ENCODE measurements at places on chromosomes 2 and 18.
A peak's percentile ranks its signal among the peaks of the same experiment; 100 is the strongest.

GRCh38 chr2:217988840-217989204 lies 14.0 kb downstream of the TNS1 start:
- DNase-seq = no peak

DNA sequence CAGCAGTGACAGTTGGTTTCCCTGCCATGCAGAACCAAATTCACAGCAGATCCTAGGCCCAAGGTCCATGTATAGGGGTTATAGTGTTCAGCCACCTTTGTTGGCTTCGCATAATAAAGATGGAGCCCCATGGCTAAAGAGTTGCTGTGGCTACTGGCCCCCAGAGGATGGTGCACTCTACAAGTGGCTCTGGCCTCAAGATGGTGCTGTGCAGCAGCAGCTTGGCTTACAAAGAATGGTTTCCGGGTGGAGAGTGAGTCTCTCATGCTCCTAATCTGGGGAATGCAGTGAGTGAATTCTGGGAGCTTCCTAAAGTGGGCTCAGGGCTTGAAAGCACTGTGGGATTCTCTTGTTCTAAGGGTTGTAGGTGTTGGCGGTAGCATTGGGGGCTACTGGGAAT lies 1199.7 kb downstream of the CNTNAP5 start:
- no peak for DNase-seq

DNA sequence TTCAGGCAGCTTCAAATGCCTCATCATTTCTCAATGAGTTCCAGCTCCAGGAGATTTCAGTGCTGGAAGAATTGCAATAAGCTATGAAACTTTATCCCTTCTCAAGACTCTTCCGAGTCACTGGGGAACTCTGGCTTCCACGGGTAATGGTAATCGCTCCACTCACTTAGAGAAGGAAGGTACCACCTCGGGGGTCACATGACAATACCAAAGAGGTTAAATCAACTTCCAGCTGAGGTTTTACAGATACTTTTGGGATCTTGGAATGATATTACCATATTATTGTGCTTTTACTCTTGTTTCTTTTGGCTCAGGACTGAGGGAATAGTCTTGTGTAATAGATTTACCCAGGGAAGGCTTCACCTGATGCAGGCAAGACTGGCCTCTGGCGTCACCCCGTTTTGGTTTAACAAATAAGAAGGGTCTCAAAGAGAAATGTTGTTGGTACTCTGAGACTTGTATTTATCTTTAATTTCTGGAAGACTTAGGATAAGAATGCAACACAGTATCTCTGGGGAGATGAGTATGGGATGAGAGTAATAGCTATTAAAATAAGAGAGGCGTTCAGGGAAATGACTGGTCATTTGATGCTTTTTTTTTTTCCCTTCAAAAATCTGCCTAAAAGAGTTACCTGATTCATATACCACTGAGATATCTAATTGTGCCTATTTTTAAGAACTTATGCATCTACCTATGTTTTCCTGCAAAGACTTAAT lies 316.9 kb upstream of the ZEB2 start:
- DNase-seq = no peak

GRCh38 chr2:74096052-74096451 lies 51.7 kb downstream of the BOLA3 start:
- no peak for DNase-seq

DNA sequence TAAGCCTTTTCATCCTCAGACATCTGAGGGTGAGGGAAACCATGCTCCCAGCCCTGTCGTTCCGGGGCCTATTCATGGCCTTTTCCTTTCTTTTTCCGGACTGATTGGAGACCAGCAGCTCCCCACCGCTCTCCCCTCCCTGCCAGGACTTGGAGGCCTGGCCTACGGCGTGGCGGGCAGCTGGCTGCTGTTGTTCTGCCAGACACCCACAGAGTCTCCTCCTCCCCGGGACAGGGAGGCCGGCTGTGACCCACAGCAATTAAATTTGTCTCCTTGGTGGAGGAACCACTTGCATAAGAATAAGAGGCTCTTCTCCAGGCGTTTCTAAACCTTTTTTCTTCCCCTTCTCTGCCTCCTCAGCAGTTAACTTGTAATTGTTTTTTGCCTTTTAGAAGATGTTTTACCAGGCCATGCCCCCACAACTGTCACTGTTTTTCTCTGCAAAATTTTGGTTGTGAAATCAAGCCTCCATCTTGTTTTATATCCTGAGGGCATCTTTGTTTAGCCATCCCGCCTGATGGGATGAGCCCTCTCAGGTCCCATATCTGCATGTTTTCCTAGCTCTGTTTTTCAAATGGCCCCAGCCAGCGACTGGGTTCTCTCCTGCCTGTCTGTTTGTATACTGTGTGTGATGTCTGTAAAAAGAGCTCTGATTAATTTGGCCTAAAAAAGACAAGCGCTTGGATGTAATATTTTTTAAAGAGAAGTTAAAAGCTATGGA lies 1060.0 kb upstream of the DDX18 start:
- no peak for DNase-seq

DNA sequence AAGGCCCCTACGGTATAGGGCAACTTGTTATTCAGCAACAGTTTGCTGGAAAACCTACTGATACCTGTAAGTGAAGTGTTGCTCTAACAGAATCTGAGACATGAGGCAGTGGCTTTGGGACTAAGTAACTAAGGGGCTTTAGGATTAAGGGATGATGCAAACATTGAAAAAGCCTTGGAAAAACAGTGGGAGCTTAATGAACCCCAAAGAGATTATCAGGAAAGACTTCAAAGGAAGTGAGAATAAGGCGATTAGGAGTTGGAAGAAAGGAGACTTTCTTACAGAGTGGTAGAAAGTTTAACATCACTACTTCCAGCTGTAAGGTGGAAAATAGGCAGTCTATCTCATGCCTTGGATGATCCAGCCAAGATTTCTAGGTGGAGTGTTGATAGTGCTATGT lies 158.2 kb upstream of the TRIB2 start:
- no peak for DNase-seq

DNA sequence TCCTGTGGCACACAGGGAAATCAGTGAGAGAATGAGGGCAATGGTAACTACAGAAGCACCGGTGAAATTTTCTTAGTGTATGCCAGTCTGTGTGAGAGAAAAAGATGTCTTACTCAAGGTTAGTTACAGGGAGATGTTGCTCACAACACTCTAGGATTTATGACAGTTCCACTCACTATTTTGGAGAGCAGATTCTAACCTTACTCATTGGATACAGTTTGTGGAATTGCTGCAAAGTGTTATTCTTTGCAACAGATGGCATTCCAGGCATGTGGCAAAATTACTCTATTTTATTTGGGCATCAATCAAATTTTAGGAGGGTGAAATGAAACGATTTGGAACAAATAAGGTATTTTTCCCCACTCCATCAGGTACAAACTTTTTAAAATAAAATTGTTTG lies 449.1 kb downstream of the PIK3C3 start:
- DNase-seq = no peak

DNA sequence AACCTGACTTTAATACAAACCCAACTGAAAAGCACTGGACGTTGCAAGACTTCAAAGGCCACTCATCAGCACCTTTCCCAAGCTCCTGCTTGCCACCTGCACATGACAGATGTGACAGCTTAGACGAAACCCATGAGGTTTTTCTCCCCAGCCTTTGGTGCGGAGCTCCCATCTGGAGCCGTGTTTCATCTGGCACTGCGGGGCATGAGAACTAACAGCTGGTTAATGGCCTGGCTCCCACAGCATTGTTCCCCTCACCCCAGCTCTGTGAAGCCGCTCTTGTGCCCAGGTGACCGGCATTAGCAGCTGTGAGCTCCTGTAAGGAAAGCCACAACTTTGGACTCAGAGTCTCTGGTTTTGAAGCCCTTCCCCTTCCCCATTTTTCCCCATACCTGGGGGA lies 50.9 kb downstream of the GALR1 start:
- no peak for DNase-seq

DNA sequence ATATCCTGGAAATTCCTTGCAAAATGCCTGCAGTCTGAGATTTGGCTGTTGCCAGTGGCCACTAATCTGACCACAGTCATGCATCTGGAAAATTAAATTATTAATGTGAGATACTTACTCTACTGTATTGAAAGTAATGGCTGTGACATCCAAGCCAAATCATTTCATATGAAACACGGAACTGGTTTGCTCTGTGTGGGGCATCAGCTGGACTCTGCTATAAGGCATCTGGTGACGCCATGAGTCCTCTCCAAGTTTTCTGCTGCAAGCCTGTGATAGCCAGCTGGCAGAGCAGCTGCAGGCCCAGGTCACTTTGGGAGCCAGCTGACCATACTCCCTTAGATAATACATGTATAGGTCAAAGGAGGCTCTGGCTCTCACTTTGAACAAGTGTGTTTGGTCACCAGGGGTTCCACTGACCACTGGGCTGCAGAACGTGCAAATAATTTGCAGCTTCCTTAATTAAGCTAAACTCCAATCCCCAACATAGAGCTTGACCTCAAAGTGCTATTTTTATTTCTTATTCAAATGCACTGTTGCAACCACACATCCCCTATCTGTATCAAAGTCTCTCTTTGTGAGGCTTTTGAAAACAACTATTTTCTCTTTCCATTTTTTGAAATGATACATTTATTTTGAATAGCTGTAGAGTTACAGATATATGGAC lies 152.9 kb downstream of the NCKAP5 start:
- no peak for DNase-seq

GRCh38 chr2:86001326-86001725 lies 104.4 kb downstream of the POLR1A start:
- DNase-seq = no peak

- DNase-seq = no peak
Measured at GRCh38 chr18:54830260-54830659, 2.0 kb downstream of the RAB27B start.

DNA sequence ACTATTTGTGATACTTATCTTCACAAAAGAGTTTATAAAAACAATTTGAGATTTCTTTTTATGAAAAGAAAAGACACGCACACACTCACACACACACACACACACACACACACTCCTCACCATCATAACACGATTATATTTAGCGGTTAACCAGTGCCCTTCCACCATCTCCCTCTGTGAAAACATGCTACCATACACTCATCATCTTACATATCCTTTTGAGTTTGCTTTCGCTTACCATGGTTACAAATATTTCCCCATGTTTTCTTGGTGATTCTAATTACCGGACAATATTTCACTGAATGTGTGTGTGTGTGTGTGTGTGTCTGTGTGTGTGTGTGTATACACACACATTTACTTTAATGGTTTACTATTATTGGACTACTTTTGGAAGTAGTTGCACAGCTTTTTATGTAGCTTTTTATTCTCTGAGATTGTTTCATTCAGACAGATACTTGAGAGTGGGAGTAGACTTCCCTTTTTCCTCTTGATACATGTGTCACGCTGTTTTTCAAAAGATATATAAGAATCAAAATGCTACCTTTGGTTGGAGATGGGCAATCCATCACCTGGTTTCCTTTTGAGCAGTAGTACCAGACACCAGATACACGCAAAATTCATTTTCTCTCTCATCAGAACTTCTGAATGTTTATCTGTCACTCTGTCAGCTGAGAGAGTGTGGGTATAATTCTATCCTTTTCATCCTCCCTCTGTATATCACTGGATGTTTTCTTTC lies 138.1 kb downstream of the SETBP1 start:
- DNase-seq = no peak

DNA sequence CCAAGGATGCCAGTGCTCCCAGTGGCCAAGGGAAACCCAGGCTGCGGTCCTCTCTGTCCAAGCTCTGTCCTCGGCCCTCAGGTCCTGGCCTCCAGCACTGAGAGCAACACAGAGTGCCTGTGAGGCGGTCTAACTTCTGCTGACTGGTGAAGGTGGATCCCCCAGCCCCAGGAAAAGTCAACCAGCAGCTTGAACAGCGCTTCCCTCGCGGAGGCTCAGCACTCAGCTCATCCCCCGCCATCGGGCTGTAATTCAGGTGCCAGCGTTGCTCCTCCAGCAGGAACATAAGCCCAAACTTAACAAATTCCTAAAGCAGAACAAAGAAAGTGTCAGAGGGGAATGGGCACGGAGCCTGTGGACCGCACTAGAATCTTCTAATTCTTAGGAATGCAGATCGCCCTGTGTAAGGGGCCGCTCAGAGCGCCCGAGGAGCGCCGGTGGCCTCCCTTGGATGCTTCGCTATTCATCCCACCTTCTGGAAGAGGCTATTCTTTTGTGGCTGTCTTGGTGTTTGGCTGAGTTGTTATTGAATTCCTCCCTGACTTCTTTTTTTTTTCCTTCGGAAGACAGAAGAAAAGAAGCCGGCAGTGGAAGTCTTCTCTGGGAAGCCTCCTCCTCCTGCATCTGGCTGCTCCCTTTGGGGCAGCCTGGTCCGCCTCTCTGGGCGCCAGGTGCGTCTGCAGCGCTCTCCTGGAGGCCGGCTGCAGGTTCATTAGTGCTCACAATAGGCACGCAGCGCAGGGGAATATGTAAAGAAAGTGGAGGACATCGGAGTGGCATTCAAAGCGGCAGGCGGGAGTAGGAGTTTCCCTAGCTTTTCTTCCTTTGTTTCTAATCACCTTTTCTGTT lies 905.6 kb downstream of the TSN start:
- DNase-seq = no peak

DNA sequence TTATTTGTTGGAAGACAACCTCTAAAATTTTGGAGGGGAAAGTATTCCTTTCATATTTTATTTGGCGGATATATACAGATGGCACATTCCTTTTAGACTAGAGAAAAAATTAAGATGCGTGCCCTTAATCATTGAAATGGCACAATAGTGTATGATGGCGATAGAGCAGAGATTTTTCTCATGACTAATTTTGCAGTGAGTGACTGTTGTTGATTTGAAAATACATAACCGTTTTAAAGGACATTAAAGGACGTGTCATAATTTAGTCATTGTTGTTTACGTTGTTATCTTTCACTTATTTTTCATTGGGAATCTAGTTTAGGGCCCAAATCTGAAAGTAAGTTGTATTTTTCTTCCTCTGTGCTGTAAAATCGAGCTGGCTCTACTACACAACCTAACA lies 61.7 kb downstream of the CERS6 start:
- DNase-seq = no peak

- DNase-seq = peak; percentile 77
Measured at GRCh38 chr2:43426305-43427031, 169.4 kb downstream of the THADA start.

DNA sequence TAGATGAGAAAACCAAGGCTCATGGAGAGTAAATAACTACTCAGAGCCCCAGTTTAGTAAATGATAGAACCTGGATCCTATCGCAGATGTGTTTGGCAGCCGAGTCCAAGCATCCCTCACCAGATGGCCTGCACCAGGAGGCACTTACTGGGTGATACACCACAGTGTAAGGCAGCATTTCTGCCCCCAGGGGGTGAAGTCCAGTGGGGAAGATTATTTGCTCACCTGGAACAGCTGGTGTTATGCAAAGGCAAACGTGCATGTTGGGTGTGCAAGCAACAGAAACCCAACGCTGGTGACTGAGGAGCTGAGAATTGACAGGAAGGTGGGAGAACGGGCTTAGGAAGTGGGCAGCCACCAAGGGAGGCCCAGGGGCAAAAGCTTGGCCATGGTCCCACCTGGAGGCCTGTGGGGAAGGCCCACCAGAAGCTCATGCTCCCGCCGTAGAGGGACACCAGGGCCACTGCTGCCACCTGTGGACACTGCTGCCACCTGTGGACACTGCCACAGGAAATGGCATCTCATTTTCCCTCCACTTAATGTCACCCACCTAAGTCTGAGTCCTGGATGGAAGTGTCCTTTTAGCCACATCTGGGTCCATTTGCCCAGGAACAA lies 100.6 kb downstream of the TFCP2L1 start:
- no peak for DNase-seq
